Activated CD8-positive, alpha-beta memory T cell treated with anti-CD3 and anti-CD28 coated beads for 4 hours (primary cell): ENCODE measurements at places on chromosomes 11 and 22.

DNA sequence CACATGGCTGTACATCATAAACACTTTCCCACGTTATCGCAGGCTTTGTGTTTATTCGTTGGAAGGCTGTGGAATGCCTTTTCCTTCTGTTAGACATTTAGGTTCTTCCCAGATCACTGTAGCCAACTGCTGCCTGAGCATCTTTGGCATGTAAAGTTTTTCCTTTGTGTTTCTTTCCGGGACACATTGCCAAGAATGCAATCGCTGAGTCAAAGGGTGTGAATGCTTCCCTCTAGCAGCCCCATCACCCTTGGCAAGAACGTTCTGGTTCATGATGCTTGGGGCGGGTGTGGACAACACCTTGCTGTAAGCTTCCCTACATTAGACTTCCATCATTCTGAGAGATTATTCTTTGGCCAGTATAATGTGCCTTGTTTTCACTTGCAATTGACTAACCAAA is 136.2 kb downstream of the OSBP2 start:
- DNase-seq: no peak

DNA sequence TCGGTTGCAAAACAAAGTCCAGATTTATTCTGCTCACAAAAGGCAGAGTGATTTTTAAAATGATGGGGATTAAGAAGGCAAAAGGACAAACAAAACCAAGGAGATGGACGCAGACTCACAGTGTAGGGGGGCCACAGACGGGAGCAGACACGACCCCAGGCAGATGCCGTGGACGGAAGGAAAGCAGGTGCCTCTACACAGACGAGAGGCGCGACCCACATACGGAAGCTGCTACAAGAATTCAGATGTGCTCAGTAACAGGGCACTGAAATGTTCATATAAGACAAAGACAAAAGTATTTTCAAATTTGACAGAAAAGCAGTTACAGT is 148.9 kb downstream of the BRD1 start:
- no peak for DNase-seq

GRCh38 chr11:77074205-77074604 is 7.4 kb downstream of the CAPN5 start:
- no peak for DNase-seq

DNA sequence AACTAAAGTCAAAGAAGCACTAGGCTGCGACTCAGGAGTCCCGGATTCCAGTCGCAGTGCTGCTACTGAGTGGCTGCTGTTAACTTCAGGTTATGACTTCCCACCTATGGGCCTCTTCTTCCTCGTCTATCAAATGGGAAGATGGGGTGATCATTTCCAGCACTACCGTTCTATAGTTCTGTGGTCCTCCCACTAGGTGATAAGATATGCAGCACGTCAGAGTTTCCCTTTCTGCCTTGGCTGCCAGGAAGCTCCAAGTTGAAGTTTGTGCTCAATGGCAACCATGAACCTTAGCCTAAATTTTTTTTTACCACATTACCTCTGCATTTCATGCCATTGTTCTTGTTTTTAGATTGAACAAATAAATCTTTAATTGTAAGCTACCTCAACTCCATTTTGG is 38.7 kb downstream of the ALX4 start:
- DNase-seq: no peak

GRCh38 chr11:7982582-7983119 is 4.5 kb upstream of the EIF3F start:
- no peak for DNase-seq

DNA sequence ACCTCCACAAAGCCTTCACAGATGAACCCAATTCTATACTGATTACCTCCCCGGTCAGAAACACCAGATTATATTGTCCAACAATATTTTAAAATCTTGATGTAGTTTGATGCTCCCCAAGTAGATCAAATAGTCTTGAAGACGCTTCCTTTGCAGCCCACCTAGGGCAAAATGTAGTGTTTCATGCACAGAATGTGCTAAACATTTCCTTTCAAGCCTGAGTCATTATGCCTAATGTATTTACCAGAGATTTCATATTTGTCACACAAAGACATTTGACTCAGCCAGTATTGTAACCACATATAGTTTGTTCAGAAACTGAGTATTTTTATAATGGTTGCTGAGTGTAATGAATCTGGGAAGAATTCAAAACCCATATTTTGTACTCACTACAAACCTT is 1396.8 kb downstream of the LRRC4C start:
- no peak for DNase-seq

DNA sequence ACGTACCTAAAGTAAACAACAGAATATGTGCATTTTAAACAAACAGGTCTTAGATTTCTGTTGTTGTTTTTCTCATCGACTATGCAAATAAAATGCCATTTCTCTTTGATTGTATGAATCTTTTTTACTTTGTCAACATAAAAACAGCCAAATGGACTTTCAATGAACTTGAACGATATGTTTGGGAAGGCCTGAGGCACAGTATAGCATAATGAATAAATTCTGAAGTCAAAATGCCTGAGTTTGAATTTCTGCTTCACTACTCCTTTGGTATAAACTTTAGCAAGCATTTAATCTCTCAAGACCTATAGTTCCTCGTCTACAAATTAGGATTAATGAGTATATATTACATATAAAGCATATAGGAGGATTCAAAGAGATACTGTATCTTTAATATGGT is 1369.9 kb upstream of the TENM4 start:
- DNase-seq: no peak
